ENCODE measurements at places on chromosomes 16 and 17. TPM values are rescaled to one million over a fixed set of nuclear protein-coding genes. Genes with fewer than 3 reads are reported as not detected.

ABCC3 gene
- total RNA-seq, result 0.20 TPM

HP gene
- not detected for total RNA-seq

IGSF6 gene
- 0.29 TPM for total RNA-seq

KREMEN2 gene
- total RNA-seq, result 1.3 TPM

DNA sequence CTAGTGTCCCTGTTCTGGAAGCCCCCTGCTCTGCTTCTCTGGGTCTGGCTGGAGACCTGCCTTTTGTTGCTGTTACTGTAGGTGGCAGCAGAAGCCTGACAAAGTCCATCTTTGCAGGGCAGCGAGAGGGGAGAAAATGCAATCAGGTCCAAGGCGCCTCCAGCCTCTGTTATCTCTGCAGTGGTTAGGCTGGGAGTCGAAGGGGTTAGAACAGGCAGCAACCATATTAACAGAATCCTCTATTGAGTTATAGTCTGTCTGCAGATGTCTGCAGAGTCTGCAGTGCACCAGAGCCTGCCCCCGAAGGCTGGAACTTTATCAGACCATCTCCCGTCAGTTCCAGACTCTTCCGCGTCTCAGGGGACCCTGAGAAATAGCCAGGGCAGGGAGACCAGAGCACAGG, 404.9 kb upstream of the EEF2KMT start:
- H3K4me3 ChIP-seq, result no peak overlapping the region
- DNase-seq, result no peak
- no peaks in the 10 kb centered on the region for H3K27me3 ChIP-seq
- no peaks in the 10 kb centered on the region for H3K36me3 ChIP-seq
- no peak overlapping the region for H3K27ac ChIP-seq

- DNase-seq, result no peak
- H3K4me1 ChIP-seq, result peaks cover 35% of the 10 kb centered on the region
- no peaks in the 10 kb centered on the region for H3K27me3 ChIP-seq
These were observed 1.1 kb downstream of the IFT20 start for GRCh38 chr17:28334171-28334570.

DNA sequence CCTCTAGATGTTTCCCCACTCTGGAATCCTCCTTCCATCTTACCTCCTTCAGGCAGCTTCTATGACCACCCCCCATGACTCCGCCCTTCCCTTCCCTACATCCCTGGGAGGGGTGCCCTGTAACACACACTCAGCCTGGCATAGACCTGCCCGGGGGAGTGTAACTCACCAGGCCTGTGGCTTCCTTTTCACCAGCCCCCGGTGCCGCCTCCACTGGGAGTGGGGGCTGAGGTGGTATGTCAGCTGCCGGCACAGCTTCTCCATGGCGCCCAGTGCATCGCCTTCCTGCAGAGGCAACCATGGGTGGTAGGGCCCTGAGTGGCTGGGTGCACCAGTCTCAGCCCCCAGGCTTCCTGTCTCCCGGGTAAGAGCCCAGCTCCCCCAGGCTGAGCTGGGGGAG, 32.3 kb downstream of the TRPV2 start:
- no peak overlapping the region for H3K4me3 ChIP-seq
- peaks cover 6% of the 10 kb centered on the region for H3K4me1 ChIP-seq
- H3K27me3 ChIP-seq, result no peaks in the 10 kb centered on the region
- H3K27ac ChIP-seq, result no peak overlapping the region

DNA sequence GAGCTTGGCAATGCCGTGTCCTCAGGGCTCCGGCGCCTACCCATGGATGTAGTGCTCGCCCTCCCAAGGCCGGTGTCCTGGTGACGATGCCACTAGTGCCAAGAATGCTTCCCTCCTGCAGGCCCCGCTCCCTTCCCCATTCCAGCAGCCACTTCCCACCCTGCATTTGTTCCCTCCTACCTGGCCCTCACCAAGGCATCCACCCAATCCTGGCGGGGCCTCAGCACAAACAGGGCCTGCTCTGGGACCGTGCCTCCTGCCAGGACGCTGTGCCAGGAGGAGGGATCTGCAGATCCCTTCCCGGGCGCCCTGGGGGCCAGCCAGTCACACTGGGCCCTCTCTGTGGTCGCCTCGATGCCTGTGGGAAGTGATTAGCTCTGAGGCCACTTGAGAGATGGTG, 25.1 kb downstream of the ABR start:
- no peak overlapping the region for H3K4me3 ChIP-seq
- H3K27ac ChIP-seq, result no peak overlapping the region
- H3K36me3 ChIP-seq, result peaks cover 24% of the 10 kb centered on the region
- H3K27me3 ChIP-seq, result no peaks in the 10 kb centered on the region

DNA sequence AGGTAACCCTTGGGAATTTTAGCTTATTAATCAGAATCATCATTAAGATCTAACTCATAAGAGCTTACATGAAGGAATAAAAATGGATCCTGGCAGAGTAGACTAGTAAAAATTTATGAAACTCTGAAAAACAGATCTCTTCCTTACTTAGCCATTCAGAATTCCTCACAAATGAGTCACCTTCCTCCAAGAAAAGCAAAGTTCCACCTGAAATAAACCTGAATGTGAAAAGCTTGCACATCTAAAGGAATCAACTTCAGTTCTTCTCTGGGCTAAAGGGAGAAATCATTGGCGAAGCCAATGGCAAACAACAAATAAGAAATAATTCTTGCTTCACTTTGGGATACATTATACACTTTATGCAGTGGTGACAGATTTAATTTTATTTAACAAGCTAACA, 22.7 kb downstream of the MYO1D start:
- no peaks in the 10 kb centered on the region for H3K4me1 ChIP-seq
- H3K27me3 ChIP-seq, result no peaks in the 10 kb centered on the region
- no peak overlapping the region for H3K4me3 ChIP-seq
- no peaks in the 10 kb centered on the region for H3K36me3 ChIP-seq
- DNase-seq, result no peak

GRCh38 chr17:59327981-59328290, 3.5 kb upstream of the YPEL2 start:
- H3K27ac ChIP-seq, result no peak overlapping the region
- no peak for DNase-seq
- H3K27me3 ChIP-seq, result peaks cover 3% of the 10 kb centered on the region
- no peak overlapping the region for H3K4me3 ChIP-seq
- H3K4me1 ChIP-seq, result peaks cover 35% of the 10 kb centered on the region

Measured in activated B cell treated with CpG ODN at 0.5 μM for 24 hours (primary cell).